ENCODE measurements at places on chromosomes 16 and 17.

DNA sequence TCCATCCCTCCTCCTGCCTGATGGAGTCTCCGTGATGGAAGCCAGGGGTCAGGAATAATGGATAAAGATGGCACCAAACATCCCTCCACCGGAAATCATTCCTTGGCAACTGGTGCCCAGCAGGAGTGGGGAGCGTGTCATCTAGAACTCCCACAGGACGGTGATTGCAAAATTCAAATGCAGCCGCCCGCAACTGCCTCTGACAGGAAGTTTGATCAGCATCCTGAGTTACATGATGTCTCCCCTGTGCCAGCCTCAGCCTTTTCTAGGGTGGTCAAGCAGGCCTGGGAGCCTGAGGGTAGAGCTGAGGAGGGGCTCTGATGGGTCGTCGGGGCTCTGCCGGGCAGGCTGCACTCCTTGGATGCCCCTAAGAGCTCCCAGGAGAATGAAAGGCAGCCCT lies 52.8 kb downstream of the GSG1L start:
- no peak for DNase-seq

GRCh38 chr16:4755687-4756086 lies 11.3 kb downstream of the ZNF500 start:
- DNase-seq = no peak

DNA sequence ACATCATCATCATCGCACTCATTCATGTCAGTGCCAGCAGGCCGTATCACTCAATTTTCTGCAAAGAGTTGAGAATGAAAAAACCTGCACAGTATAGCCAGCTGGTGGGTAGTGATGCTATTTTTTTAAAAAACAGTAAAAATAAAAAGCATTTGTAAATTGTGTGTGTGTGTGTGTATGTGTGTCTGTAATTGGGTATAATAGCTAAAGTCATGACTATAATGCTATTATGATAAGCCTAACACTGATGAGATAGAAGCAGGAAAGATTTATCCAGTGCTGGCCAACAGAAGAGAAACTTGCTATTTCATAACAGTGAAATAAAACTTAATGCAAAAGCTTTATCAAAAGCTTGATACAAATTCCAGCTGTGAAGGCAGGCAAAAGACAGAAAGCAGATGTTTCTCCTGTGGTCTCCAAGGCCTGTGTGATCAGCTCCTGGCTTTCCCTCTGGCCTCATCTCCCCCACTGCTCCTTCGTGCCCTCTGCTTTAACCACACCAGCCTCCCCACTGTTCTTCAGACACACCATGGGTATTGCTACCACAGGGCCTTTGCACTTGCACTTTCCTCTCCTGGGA lies 206.2 kb upstream of the IRX5 start:
- no peak for DNase-seq

DNA sequence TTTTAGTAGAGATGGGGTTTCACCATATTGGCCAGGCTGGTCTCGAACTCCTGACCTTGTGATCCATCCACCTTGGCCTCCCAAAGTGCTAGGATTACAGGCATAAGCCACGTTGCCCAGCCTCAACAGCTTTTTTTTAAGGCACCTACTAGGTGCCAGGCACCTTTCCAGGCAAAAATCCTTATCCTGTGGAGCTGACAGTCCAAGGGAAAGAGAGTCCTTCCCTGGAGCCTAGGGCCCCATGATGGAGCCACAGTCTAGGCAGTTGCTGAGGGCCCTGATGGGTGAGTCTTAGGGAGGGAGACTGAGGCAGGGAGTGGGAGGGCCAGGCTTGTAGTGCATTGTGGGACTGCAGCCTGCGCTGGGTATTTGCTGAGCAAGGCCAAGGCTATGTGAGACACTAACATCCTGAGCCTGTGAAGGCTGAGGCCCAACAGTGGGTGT lies 79.6 kb upstream of the TOB1 start:
- no peak for DNase-seq

DNA sequence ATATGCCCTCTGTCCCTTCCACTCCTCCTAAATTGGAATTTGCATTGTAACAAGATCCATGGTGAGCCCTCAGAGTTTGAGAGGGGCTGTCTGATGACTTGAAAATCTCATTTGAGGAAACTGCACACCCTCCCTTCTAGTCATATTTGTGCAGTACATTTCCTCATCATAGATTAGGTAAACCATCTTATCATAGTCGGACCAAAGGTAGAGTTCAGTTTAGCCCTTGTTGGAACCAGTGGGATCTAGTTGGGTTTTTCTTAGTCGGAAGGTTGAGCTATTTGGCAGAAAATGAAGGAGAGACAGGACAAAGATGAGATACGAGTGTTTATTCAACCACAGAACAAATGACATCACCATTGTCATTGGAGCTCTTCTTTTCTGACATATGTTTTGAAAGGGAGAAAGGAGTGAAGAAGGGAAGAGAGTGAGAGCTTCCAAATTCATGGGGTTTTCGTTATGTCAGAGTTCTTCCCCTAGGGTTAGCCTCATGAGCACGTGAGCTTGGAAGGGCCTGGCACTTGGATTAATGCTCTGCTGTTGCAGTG lies 15.8 kb upstream of the KRT20 start:
- no peak for DNase-seq

DNA sequence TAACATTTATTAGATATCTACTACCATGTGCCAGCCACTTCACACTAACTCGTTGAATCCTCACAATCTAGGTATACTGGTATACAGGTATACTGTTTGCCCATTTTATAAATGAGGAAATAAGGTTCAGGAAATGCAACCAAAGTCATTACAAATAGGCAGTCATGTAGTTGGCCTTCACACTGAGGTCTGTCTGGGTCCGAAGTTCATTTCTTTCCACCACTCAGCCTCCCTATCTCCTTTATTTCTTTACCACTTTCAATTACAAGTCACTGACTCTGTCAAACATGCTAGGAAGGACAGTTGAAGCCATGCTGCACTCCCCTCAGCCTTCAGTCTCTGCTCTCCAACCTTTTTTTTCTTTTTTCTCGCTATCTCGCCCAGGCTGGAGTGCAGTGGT lies 20.7 kb upstream of the SIAH1 start:
- DNase-seq = no peak

- no peak for DNase-seq
These were observed 26.4 kb upstream of the CLEC18A start for GRCh38 chr16:69924777-69925191.

- no peak for DNase-seq
These were observed 126.5 kb downstream of the ENGASE start for GRCh38 chr17:79201119-79201518.

- no peak for DNase-seq
These were observed 41.1 kb downstream of the KLHDC4 start for GRCh38 chr16:87724490-87725291.

DNA sequence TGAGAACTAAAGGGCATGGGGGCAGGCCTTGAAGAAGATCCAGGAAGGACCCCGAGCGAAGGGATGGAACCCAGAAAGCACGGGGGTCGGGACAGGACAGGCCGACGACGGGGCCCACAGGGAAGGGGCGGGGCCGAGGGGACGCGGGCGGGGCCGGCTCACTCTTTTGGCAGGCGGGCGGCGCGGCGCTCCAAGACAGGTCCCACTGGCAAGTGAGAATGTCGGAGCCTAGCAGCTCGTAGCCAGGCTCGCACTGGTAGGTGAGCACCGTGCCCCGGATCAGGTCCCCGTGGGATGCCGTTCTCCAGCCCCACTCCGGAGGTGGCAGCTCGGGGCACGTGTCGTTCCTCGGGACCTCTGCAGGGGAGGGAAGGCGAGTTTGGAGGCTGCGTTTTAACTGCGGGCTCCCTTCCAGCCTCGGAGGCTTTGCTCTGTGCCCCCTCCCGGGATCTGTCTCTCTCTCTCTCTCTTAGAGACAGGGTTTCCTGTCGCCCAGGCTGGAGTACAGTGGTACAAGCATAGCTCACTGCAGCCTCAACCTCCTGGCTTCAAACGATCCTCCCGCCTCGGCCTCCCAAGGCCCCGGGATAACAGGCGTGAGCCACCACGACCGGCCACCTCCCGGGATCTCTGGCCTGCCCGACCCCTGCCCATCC lies 13.7 kb upstream of the CDIPT start:
- DNase-seq = no peak

GRCh38 chr17:60165971-60166370 lies 16.2 kb downstream of the CA4 start:
- DNase-seq = peak; percentile 76

- no peak for DNase-seq
These were observed 179.6 kb upstream of the TNRC6C start for GRCh38 chr17:77778636-77779489.

DNA sequence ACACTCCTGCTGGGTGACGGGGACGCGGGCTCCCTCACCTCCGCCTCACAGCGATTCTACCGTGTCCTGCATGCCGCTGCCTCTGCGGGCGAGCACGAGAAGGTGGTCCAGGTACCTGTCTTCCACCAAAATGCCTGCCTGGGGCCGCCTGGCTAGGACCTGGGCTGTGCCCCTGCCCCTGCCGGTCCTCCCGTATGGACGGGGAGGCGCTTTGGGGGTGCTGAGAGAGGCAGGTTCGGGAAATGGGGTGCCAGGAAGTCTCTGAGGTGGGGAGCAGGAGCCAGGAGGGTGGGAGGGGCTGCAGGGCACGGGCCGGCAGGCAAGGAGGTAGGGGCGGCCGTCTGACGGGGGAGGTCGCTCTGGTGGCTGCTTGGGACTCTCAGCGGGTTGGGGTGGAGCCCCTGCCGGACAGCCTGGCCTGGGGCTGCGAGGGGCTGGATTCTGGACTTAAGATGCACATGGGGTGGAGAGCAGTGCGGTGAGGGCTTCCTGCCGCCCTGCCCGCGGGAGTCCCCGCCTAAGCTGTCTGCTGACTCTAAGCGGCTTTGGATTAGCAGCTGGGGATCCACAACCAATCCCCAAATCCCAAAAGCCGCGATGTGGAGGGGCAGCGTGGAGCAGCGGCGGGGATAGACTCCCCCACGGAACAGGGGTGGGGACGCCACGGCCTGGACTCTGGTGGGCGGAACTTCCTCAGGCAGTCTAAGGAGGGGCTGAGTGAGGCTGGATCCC lies 5.8 kb downstream of the CHTF18 start:
- DNase-seq = no peak

DNA sequence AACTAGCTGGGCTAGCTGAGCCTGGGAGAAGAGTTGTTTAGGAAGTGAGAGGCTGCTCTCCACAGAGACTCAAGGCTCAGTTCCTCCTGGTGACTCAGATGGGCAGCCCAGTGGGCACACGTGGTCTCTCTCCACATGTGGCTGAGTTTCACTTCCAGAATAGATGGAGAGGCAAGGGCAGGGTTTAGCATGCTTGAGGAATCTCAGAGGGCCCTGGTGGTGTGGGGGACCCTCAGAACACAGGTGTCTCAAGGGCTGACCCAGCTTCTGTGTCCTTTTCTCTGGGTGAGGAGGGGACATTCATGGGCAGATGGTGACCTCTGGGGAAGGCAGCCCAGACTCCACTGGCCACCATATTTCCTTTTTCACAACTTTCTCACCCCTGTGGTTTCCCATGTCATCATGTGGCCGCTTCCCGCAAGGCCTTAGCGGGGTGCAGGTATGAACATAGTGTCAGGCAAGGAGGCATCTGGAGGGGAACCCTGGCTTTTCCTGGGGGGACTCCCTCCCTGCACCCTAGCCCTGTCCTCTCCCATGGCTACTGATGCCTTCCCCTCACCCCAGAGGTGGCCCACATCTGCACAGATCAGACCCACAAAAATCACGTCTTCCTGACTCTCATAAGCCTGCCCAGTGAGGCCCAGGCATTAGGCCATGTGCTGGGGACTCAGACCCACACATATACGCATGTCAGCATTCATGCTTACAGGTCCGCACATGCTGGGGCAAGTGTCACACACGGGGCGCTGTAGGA lies 3.3 kb downstream of the GRN start:
- no peak for DNase-seq

DNA sequence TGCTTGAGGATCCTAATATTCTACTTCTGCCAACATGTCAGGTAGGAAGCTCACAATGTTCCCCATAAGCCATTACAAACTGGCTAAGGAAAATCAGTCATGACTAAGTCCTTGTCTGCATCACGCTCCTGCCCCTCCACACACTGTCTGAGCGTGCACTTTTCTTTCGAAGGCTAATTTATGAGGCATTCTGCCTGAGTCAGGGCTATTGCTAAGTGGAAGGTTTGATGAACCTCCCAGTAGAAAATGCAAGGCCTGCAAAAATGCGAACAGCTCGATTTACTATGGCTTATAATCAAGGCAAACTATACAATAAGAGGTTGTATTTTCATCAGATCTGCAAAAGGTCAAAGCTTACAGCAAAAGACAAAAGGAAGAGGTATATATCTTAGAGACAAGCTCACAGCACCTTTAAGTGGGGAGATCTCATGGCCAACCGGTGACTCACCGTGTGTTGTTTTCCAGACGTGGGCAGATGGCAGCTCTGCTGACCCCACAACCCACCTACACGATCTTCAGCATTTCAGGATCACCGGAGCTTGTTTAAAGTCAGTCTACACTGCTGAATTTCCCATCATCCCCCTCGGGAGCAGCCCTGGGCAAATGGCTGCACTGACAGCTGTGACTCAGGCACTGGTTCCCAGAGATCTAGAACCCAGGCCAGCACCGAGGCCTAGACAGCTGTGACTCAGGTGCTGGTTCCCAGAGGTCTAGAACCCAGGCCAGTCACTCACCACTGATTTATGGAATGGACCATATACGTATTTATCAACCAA lies 26.1 kb downstream of the MEAK7 start:
- no peak for DNase-seq

- DNase-seq = no peak
These were observed 1.4 kb downstream of the THUMPD1 start for GRCh38 chr16:20740007-20740883.

DNA sequence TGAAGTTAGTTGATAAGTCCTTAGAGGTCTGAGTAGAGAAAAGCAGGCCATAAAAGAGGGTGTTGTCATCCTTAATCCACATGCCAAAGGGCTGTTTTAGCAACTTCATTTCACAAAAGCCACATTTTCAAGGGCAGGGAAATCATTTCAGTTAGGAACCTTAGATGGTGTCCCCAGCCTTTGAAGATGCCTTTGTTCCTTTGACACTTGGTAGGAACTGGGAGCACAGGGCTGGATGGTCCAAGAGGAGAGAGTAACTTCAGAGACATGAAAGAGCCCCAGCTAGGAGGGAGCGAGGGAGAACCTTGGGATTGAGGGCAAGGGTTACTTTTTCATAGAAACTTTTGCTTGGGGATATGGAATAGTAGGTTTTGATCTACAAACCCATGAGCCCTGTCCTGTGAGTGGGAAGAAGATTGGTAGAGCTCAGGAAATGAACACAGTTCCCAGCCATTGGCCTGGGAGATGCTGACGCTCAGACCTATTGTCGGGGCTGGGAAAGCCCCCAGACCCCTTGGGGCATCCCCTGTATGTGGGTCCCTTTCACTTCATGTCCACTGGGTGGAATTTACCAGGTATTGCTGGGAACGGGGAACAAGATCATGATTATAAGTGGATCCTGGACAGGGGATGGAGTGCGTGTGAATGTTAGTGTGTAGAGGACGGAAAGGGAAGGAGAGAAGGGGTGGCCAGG lies 18.9 kb downstream of the MSI2 start:
- DNase-seq = no peak

GRCh38 chr17:38557836-38558727 lies 47.7 kb downstream of the SRCIN1 start:
- peak; percentile 77 for DNase-seq
